CD4-positive, alpha-beta memory T cell (primary cell): ENCODE measurements at places on chromosomes 13 and 19.

GRCh38 chr13:49429121-49429520, 14.7 kb downstream of the CAB39L start:
- no peak for DNase-seq

GRCh38 chr19:615619-616018, 17.7 kb downstream of the POLRMT start:
- no peak for DNase-seq

GRCh38 chr19:13920940-13921747, 15.1 kb downstream of the CC2D1A start:
- no peak for DNase-seq

- DNase-seq = no peak
These were observed 15.1 kb downstream of the TM9SF2 start for GRCh38 chr13:99516153-99516929.

- DNase-seq = no peak
These were observed 19.6 kb downstream of the IER2 start for GRCh38 chr19:13169769-13170168.

DNA sequence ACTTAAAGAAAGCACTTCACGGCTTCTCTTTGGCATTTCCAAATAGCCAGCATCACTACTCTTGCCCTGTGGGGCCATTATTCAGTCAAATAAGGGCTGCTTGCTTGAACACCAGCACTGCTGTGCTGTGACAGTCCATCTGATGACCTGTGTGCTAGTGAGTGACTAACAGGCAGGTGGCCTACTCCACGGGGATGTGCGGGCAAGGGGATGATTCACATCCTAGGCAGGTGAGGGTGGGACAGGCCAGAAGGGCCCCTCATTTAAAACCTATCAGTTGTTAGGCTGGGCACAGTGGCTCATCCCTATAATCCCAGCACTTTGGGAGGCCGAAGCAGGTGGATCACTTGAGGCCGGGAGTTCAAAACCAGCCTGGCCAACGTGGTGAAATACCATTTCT, 8.2 kb downstream of the CCNE1 start:
- no peak for DNase-seq
